Stomach (tissue), 19 donors: ENCODE measurements at places on chromosomes 12 and 14. TPM values are rescaled to one million over a fixed set of nuclear protein-coding genes. Genes with fewer than 3 reads are reported as not detected.

Gene NINJ2
- not detected for total RNA-seq

Gene INSM2
- total RNA-seq, result not detected

Gene SETD1B
- 9.3 TPM for total RNA-seq

DNA sequence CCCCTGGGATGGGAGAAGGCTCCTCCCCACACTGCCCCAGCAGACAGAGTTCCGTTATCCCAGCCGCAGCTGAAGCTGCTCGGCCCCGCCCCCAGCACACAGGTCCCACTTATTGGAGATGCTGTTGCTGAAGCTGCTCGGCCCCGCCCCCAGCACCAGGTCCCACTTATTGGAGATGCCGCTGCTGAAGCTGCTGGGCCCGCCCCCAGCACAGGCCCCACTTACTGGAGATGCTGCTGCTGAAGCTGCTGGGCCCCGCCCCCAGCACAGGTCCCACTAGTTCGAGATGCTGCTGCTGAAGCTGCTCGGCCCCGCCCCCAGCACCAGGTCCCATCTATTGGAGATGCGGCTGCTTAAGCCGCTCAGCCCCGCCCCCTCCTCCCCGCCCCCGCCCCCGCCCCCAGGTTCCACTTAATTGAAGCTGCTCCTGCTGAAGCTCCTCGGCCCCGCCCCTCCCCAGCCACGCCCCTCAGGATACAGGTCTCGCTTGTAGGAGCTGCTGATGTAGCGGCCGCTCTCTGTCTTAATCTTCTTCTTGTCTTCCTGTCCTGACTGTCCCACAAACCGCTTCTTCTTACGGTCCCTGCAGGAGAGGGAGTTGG is 12.0 kb downstream of the CFAP73 start:
- peaks cover 81% of the 10 kb centered on the region for H3K36me3 ChIP-seq
- no peak for DNase-seq
- no peak overlapping the region for H3K4me3 ChIP-seq
- H3K27ac ChIP-seq, result no peak overlapping the region
- no peaks in the 10 kb centered on the region for H3K4me1 ChIP-seq

DNA sequence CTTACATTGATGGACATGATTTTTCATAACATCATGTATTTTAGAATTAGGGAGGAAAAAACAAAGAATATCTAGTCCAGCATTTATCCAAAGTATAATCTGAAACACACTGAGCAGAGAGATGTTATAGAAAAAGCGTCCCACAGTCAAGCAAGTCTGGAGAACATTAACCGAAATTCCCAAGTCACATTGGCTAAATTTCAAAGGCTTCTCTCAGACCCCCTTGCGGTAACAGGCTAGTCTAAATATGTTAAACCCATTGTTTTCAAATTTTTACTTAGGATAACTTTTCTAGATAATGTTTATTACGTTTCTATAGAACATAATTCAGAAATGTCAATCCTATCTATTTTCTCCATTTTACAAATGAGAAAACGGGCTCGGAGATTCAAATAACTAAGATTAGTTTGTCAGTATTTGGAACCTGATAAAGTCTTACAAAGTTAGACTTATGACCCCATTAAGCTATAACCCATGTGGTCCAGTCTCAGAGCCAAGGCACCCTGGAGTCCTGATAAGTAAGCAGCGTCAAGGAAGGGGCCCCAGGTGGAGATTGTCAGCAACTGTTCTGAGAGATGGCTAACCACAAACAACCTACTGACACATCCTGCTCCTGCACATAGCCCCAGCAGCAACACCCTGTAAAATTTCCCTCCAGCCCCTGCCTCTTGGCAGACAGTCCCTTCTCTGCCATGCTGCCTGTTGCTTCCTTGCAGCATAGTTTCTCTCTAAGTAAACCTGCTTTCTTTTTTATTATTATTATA is 220.6 kb upstream of the TMEM260 start:
- no peaks in the 10 kb centered on the region for H3K27me3 ChIP-seq
- no peak overlapping the region for H3K27ac ChIP-seq
- no peaks in the 10 kb centered on the region for H3K36me3 ChIP-seq
- peaks cover 11% of the 10 kb centered on the region for H3K4me1 ChIP-seq
- H3K4me3 ChIP-seq, result no peak overlapping the region

DNA sequence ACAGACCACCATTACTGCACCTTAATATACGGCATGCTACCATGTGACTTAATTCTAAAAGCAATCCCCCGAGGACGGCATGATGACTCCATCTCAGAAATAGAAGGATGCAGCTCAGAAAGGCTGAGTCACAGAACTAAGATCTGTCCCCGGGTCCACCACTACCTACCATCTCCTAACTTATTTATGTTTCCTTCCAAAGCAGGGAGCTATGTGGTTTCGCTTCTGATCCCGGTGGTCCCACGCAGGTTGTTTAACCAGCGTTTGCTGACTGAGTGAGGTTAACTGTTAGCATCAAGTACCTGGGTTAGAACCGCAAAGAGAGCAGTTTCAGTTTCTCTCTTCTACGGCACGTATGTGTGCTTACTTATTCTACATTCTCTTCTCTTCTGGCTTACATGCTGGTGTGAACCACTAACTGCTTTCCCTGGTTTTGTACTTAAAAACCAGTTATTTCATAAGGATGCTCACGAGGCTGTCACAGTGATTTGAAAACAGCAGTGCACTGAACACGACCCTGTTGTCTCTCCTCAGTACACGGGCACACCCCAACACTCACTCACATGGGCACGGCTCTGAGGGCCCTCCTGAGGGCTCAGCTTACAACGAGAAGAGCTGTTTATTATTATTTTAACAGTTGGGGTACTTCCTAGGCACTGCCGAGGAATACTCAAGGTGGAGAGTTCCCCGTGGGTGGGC is 66.7 kb downstream of the CCDC88C start:
- no peaks in the 10 kb centered on the region for H3K27me3 ChIP-seq
- no peaks in the 10 kb centered on the region for H3K36me3 ChIP-seq
- peaks cover 58% of the 10 kb centered on the region for H3K4me1 ChIP-seq
- peak overlapping the region; percentile 37 for H3K4me3 ChIP-seq
- peak; percentile 76 for DNase-seq
- H3K27ac ChIP-seq, result peak overlapping the region; percentile 86

- no peak for DNase-seq
- H3K4me1 ChIP-seq, result no peaks in the 10 kb centered on the region
- H3K4me3 ChIP-seq, result no peak overlapping the region
- H3K27me3 ChIP-seq, result no peaks in the 10 kb centered on the region
Measured at GRCh38 chr12:23084236-23084995, 459.4 kb downstream of the ETNK1 start.

GRCh38 chr12:119180380-119181040 is 1.8 kb downstream of the HSPB8 start:
- H3K36me3 ChIP-seq, result no peaks in the 10 kb centered on the region
- H3K4me3 ChIP-seq, result peak overlapping the region; percentile 52
- H3K27me3 ChIP-seq, result no peaks in the 10 kb centered on the region

- H3K4me1 ChIP-seq, result peaks cover 37% of the 10 kb centered on the region
- H3K27me3 ChIP-seq, result no peaks in the 10 kb centered on the region
- no peak overlapping the region for H3K27ac ChIP-seq
- peaks cover 23% of the 10 kb centered on the region for H3K36me3 ChIP-seq
Measured at GRCh38 chr14:67663633-67664032, 10.8 kb downstream of the VTI1B start.

- no peaks in the 10 kb centered on the region for H3K27me3 ChIP-seq
- H3K27ac ChIP-seq, result peak overlapping the region; percentile 52
- no peaks in the 10 kb centered on the region for H3K36me3 ChIP-seq
- H3K4me3 ChIP-seq, result no peak overlapping the region
Measured at GRCh38 chr12:67517181-67517887, 131.2 kb upstream of the DYRK2 start.

DNA sequence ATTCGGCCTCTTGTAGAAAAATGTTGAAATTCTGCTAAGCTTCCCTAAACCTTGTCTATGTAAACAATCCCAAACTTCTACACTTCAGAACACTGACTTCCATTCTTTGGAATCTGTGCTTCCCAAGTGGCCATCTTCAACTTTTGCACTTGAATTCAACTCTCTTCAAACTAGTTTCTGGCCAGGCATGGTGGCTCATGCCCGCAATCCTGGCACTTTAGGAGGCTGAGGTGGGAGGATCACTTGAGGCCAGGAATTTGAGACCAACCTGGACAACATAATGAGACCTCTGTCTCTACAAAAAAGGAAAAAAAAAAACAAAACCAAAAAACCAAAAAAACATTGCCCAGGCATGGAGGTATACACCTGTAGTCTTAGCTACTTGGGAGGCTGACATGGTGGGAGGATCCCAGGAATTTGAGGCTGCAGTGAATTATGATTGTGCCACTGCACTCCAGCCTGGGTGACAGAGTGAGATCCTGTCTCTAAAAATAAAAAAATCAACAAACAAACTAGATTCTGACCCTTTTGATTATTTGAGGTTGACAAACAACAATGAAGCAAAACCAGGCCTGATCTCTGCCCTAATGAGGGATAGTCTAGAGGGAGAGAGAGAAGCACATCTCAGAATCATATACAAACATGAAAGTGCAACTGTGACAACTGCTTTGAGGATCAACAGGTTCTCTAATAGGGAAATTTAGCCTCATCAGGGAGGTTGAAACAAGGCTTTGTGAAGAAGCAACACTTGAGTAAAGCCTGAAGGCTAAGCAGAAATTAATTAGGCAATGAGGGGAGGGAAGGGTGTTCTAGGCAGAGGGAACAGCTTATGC is 11.6 kb upstream of the C12orf75 start:
- no peak for DNase-seq
- peaks cover 34% of the 10 kb centered on the region for H3K4me1 ChIP-seq
- H3K36me3 ChIP-seq, result no peaks in the 10 kb centered on the region
- H3K27ac ChIP-seq, result peak overlapping the region; percentile 64
- no peaks in the 10 kb centered on the region for H3K27me3 ChIP-seq
- H3K4me3 ChIP-seq, result no peak overlapping the region

- H3K36me3 ChIP-seq, result no peaks in the 10 kb centered on the region
- H3K27ac ChIP-seq, result no peak overlapping the region
- no peaks in the 10 kb centered on the region for H3K27me3 ChIP-seq
- no peaks in the 10 kb centered on the region for H3K4me1 ChIP-seq
Measured at GRCh38 chr12:67145692-67146091, 123.5 kb upstream of the CAND1 start.

GRCh38 chr14:95122621-95122945 is 34.7 kb downstream of the DICER1 start:
- DNase-seq, result no peak
- peaks cover 7% of the 10 kb centered on the region for H3K4me1 ChIP-seq
- no peaks in the 10 kb centered on the region for H3K27me3 ChIP-seq
- no peak overlapping the region for H3K4me3 ChIP-seq
- H3K27ac ChIP-seq, result no peak overlapping the region

- no peak overlapping the region for H3K4me3 ChIP-seq
- H3K27ac ChIP-seq, result no peak overlapping the region
- H3K27me3 ChIP-seq, result no peaks in the 10 kb centered on the region
- no peak for DNase-seq
- no peaks in the 10 kb centered on the region for H3K36me3 ChIP-seq
Measured at GRCh38 chr14:49546766-49547165, 39.4 kb downstream of the RPS29 start.

- peaks cover 17% of the 10 kb centered on the region for H3K4me1 ChIP-seq
- no peaks in the 10 kb centered on the region for H3K27me3 ChIP-seq
- no peak overlapping the region for H3K4me3 ChIP-seq
- H3K27ac ChIP-seq, result peak overlapping the region; percentile 86
Measured at GRCh38 chr12:124654666-124655047, 87.2 kb upstream of the NCOR2 start.

- H3K27ac ChIP-seq, result no peak overlapping the region
- no peak for DNase-seq
- no peaks in the 10 kb centered on the region for H3K36me3 ChIP-seq
Measured at GRCh38 chr12:29234965-29235626, 86.0 kb downstream of the FAR2 start.

DNA sequence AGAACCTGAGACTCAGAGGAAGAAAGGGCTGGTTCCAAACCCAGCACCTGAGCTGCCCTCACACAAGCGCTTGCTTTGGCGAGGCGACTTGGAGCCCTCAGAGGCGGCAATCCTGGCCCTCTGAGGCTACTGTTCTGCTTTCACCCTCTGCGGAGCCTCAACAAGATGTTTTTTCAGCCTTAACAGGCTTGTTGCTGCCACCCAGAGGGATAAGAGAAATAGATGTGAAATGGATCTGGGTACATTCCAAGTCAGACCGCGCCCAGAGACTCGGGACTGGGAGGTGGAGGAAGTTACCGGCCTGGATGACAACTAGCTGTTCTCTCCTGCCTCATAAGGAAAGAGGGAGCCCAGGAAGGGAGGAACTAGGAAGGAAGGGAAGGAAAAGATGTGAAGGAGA is 89.6 kb downstream of the TTC7B start:
- H3K4me3 ChIP-seq, result no peak overlapping the region
- peak; percentile 35 for DNase-seq

- H3K36me3 ChIP-seq, result peaks cover 14% of the 10 kb centered on the region
- H3K4me3 ChIP-seq, result peak overlapping the region; percentile 90
- no peak for DNase-seq
- H3K27me3 ChIP-seq, result no peaks in the 10 kb centered on the region
- H3K4me1 ChIP-seq, result peaks cover 33% of the 10 kb centered on the region
Measured at GRCh38 chr14:63543826-63544406, 739 bp upstream of the PPP2R5E start.

DNA sequence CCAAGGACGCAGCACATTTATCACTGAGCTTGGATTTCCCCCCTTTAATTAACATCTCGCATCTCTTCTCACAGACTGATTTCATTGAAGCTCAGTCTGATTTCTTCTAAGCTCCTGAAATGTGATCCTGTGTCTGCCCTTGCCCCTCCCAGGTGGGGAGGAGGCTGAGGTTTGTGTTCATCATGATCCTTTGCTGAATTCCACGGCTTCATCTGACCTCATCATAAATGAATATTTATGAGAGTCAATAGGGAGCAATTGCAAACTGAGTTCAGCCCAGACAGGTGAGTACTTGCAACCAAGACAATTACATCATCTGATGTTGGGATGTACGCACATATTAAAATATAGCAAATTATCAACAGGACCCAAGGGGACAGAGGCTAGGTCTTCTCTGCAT is 72.4 kb downstream of the MAP1LC3B2 start:
- no peak overlapping the region for H3K4me3 ChIP-seq
- H3K4me1 ChIP-seq, result peaks cover 14% of the 10 kb centered on the region
- no peaks in the 10 kb centered on the region for H3K27me3 ChIP-seq
- no peak for DNase-seq

DNA sequence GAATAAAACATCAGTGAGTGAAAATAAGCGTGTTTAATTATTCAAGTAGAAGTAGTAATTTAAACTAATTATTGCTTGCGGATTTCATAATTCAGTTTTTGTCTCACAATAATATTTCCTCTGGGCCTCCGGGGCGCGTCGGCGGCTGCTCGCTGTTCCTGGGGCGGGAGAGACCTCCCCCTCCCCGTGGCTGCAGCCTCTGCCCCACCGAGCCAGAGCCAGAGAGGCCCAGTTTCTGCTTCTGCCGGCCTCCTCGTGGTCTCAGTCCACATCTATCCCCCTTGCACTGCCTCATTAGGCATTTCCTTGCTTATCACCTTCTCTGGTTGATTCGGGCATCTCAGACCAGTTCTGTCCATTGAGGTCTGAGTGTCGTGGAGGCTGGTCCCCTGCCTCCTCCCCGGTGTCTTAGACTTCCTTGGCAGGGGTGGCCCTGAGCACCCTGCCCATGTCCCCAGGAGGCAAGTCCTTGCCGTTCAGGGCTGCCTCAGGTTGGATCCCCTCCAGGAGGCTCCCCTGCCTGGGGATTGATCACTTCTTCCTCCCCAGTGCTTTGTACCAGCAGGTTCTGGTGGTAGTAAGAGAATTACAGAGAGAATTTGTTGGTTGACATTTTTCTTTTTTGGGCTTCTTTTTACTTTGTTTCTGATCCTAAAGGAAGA is 78.0 kb downstream of the SLC25A47 start:
- no peaks in the 10 kb centered on the region for H3K36me3 ChIP-seq
- peaks cover 11% of the 10 kb centered on the region for H3K4me1 ChIP-seq
- H3K27ac ChIP-seq, result no peak overlapping the region
